ENCODE measurements at places on chromosomes 3 and 15.

- no peak for DNase-seq
These were observed 287.6 kb downstream of the DIPK2A start for GRCh38 chr3:144259267-144259666.

- DNase-seq, result no peak
These were observed 878 bp downstream of the ISLR start for GRCh38 chr15:74174219-74174957.

DNA sequence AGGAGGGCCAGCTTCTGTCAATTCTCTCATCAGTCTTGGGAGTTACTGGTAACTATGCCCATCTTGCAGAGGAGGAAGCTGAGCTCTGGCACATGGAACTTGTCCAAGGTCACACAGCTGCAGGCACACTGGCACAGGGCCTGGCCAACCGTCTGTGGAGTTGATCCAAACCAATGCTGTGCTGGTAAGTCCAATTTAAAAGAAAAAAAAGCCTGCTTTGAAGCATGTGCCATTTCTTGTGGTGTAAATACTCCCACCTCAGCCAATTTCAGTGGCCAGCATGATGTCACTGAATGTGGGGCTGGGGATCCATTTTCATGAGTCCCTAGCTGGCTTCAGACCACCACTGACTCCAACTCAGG lies 83.4 kb downstream of the CHSY1 start:
- no peak for DNase-seq

DNA sequence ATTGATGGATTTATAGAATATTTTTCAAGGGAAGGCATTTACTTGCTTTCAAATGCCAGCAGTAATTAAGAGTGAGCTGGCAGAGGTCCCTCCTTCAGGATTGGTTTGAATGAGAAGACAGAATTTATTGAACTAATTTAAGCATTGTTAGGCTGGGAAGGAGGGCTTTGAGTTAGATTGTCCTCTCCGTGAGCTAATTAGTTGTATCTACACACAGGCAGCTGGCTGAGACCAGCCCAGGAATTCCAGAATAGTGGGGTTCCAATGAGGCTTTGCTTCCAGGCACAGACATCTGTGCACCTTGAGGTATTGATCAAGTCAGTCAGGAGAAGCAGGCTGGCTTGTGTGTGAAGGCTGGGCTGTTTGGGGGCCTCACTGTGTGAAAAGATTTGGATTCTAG lies 124.0 kb upstream of the WNT5A start:
- no peak for DNase-seq

- no peak for DNase-seq
These were observed 150.7 kb downstream of the SSR3 start for GRCh38 chr3:156404217-156404616.

DNA sequence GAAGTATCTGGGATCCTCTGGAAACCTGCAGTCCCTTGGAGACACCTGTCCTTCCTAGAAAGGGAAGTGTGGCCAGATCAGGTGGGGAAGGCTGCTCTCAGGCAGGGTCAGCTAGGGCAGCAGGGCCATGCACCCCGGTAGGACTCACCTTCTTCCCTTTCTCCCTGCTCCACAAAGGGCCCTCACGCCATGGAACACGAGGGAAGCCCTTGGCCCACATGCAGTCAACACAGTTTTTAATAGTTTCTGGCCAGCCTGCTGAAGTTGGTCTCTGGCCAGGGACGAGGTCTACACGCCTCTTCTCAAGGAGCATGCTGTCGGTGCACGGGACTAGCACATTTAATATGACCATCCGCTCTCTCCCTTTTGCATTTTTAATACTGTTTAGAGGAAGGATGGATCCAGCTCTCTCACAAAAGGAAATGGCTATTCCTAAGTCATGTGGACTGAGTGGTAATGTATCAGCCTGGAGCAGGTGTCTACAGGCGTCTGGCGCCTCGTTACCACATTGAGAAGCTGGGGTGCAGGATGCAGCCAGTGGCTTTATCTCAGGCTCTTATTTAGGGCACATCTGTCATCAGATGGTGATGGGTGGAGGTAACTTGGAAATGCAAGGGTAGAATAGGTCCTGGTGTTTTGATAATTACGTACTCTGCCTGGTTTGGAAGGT lies 153.9 kb downstream of the KLF13 start:
- DNase-seq, result no peak

GRCh38 chr15:62769604-62770003 lies 272.9 kb upstream of the TPM1 start:
- DNase-seq, result no peak

DNA sequence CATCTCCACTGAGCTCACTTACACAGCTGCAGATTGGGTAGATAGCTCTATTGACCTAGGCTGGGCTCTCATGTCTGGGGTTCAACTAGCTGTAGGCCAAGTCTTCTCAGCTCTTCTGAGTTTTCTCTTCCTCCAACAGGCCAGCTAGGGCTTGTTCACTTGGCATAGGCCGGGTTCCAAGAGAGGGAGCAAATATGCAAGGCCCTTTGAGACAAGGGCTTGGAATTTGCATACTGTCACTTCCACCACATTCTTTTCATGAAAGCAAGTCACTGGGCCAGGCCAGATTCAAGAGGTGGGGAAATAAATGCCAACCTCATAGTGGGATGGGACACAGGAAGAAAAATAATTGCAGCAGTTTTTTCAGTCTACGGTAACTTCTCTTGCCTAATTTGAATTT lies 25.2 kb downstream of the PIGB start:
- DNase-seq, result no peak

- DNase-seq, result no peak
These were observed 133.4 kb downstream of the CHST2 start for GRCh38 chr3:143252931-143253330.

DNA sequence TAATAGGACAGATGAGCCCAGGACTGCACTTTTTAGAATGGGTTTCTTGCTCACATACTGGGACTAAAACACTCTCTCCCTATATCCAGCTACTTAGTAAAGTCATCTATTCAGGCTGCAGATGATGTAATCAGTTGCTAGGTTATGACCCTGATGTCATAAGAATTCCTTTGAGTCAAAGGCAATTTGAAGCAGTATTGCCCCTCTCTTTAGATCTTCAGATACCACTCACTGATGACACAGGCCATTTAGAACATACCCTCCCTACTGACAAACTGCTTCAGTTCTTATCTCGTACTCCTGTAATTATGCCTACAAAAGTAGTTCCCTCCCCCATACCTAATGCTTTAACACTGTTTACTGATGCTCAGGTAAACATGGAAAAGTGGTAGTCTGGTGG lies 450.1 kb upstream of the RASGRP1 start:
- DNase-seq, result no peak

- no peak for DNase-seq
These were observed 45.8 kb upstream of the KPNA4 start for GRCh38 chr3:160611141-160611540.

- DNase-seq, result no peak
These were observed 382.0 kb downstream of the ROBO2 start for GRCh38 chr3:77421916-77422315.

DNA sequence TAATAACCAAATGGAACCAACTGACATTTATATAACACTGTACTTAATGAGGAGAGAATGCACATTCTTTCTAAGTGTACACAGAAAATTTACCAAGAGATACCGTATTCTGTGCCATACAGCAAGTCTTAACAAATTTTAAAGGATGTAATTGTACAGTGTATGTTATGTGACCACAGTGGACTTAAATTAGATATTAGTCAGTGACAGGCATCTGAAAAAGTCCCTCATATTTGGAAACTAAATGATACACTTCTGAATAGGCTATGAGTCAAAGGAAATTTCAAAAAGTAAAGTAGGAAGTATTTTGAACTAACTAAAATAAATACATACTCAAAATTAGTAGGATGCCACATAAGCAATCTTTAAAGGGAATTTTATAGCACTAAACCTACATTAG lies 59.6 kb upstream of the P3H2 start:
- no peak for DNase-seq

DNA sequence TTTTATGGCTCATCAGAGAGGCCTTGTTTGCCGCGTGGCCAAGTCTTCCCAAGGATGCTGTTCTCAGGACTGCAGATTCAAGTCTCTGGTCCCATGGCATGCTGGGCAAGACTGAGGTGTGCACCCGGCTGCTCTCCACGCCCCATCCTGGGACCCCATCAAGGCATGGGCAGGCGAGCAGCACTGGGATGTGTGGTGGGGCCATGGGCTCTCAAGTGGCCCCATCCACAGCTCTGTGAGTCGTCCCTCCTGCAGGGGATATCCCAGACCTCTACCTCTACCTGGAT lies 13.1 kb upstream of the GP9 start:
- DNase-seq, result no peak

DNA sequence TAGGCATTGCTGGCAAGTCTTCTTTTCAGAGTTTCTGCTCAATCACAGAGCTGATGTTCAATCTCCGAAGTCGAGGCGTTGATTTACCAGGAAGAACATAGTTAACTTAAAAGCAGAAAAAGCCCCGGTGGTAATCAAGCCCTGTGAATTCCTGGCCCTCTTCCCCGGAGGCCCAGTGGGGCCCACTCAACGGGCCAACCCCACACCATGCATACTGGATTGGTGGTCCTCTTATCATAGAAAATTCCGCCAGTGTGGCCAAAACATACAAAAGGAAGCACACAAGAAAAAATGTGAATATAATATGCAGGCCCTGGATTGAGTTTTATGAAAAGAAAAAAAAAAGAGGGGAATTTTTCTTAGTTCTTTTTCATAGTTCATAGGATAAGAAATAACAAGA lies 873.0 kb upstream of the NR2F2 start:
- no peak for DNase-seq

DNA sequence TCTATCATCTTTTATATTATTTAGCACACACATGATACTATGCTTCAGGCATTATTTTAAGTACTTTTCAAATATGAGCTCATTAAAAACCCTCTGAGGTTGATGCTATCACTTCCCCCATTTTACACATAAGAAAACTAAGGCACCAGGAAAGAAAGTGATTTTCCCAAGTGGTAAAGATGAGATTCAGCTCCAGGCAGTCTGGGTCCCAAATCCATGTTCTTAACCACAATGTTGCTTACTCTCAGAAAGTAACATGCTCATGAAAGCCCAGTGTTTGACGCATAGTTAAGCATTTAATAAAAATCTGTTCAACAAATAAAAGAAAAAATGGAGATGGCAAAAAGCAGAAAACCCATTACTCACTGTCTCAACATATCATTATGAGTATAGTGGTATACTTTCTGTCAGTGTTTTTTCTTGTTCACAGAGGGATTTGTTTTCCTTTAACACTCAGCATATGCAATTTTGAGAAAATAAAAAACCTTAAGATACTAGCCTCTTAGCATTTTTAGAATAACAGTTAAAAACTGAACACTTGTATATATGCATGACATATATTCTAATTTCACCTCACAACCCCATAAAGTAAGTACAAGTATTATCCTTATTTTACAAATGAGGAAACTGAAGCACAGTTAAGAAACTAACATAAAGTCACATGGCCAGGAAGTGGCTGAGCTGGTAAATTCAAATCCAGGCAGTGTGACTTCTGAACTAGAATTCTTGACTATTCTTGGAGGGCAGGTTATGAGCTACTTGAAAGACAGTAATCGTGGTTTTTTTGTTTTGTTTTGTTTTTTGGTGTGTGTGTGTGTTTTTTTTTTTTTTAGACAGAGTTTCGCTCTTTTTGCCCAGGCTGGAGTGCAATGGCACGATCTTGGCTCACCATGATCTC lies 10.4 kb downstream of the PEAK1 start:
- no peak for DNase-seq

DNA sequence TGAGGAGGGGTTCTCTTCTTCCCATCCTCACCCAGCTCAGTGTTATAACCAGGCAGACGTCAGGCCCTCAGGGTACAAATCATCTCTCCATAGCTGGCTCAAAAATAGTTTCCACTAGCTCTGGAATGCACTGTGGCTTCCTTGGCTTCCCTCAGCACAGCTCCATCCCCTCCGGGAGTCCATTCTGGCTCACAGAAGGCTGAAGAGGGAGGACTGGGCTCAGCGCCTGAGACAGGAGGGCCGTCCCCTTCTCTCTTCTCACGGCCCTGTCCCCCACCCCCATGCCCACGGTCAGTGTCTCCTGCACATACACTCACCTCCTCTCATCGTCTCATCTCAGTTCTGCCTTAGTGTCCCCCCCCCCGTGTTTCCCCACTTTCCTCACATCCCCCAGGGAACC lies 50.1 kb downstream of the UMPS start:
- DNase-seq, result no peak

GRCh38 chr3:186254676-186255650 lies 107.1 kb downstream of the DGKG start:
- no peak for DNase-seq

DNA sequence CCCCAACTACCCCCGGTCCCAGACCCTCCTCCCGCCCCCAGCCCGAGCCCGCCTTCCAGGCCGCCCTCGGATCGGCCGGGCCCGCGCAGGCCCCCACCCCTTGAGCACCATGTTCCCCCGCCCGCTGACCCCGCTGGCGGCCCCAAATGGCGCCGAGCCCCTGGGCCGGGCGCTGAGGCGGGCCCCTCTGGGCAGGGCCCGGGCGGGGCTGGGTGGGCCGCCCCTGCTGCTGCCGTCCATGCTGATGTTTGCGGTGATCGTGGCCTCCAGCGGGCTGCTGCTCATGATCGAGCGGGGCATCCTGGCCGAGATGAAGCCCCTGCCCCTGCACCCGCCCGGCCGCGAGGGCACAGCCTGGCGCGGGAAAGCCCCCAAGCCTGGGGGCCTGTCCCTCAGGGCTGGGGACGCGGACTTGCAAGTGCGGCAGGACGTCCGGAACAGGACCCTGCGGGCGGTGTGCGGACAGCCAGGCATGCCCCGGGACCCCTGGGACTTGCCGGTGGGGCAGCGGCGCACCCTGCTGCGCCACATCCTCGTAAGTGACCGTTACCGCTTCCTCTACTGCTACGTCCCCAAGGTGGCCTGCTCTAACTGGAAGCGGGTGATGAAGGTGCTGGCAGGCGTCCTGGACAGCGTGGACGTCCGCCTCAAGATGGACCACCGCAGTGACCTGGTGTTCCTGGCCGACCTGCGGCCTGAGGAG lies 472 bp downstream of the CHST14 start:
- no peak for DNase-seq

DNA sequence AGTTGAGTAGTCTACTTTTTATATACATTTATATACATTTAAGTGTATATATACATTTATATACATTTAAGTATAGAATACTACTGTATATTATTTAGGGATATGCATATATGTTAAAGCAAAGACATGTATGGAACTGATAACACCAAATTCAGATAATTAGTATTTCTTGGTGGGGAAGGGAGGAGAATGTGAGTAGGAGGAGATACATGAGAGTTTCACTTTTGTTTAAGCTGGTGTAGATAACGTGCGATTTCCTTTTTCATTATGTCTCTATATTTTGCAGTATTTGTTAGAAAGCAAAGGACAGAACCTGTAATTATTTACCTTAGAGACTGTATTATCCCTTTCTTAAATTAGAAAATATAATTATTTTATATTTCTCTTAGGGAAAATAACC lies 16.6 kb upstream of the NIT2 start:
- DNase-seq, result no peak

DNA sequence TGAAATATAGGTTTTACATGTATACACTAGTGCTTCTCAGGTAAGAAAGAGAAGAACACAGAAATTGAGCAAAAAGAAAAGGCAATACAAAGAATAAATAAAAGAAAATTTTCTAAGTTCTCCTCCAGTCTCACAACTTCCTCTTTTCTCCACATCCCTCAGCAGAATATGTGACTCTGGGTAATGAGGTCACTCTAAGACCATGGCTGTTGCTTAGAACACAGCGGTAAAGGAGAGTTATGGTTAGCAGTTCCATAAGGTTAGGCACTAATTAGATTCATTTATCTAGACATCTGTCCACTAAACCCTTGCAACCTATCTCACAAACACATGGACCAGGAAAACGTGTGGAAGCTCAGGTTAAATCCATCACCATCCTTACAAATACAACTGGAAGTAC lies 47.9 kb downstream of the IGSF11 start:
- DNase-seq, result no peak

GRCh38 chr3:135071483-135071882 lies 276.4 kb downstream of the EPHB1 start:
- DNase-seq, result no peak
